ENCODE measurements at places on chromosomes 12 and 14.

DNA sequence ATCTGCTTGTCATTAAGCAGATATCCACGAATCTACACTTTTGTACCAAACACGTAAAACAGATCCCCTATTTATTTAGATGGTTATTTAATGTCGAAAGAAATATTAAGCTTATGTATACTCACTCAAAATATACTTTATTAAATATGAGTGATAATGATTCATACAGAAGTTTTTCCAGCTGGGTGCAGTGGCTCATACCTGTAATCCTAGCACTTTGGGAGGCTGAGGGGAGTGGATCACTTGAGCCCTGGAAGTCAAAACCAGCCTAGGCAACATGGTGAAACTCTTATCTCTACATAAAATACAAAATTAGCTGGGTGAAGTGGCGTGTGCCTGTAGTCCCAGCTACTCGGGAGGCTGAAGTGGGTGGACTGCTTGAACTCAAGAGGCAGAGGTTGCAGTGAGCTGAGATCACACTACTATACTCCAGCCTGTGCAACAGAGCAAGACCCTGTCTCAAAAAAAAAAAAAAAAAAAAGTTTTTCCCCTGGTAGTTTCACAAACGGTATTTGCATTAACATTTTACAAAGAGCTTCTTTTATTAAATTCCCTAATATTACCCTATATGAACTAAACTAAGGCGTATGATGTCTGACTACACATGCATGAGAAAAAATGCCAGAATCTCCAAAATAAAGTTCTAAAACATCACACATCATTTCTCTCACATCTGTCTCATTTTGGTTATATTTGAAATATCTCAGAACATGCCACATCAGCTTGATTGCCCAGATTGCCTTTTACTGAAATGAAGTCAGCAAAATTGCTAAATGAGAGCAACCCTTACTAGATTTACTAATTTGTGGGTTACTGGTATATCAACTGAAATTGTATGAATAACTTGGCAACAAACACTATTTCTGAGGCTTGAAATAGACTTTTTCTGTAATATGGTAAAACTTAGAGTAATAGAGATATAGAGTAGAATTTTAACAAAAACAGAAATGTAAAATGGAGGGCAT lies 74.9 kb downstream of the PAWR start:
- DNase-seq = no peak

GRCh38 chr14:44564908-44565307 lies 57.8 kb upstream of the FSCB start:
- no peak for DNase-seq

DNA sequence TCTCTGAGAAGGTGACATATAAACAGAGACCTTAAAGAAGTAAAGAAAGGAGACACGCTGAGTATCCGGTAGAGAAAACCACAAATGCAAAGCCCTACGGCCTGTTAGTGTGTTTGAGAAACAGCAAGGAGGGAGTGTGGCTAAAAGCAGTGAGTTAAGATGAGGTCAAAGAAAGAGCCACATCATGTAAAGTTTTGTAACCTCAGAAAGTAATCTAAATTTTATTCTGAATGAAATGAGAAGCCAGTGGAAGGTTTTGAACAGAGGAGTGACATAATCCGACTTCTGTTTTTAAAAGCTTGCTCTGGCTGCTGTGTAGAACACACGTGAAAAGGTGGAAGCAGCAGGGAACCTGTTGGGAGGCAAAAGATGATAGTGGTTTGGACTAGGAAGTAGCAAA lies 32.6 kb downstream of the PPP2R5E start:
- peak; percentile 17 for DNase-seq

DNA sequence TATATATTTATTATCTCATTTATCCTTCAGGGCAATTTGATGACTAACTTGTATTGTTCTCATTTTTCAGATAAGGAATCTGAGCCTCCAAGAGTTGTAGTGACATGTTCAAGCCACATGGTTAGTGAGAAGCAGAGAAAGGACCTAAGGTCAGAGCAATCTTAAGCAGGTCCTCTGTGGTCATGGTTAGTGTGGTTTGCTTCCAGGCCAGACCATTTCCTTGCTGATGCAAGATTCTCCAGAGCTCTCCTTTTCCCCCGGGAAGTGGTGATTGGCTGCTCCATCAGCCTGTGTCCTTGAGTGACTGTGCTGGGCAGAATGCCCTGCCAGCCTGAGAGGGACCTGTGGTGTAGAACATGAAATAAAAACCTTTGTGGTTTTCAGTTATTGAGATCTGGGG lies 141.3 kb downstream of the KTN1 start:
- no peak for DNase-seq

GRCh38 chr12:91007531-91008290 lies 2.9 kb upstream of the EPYC start:
- DNase-seq = peak; percentile 9
